T follicular helper cell (primary cell): ENCODE measurements at places on chromosomes 5 and 9.

DNA sequence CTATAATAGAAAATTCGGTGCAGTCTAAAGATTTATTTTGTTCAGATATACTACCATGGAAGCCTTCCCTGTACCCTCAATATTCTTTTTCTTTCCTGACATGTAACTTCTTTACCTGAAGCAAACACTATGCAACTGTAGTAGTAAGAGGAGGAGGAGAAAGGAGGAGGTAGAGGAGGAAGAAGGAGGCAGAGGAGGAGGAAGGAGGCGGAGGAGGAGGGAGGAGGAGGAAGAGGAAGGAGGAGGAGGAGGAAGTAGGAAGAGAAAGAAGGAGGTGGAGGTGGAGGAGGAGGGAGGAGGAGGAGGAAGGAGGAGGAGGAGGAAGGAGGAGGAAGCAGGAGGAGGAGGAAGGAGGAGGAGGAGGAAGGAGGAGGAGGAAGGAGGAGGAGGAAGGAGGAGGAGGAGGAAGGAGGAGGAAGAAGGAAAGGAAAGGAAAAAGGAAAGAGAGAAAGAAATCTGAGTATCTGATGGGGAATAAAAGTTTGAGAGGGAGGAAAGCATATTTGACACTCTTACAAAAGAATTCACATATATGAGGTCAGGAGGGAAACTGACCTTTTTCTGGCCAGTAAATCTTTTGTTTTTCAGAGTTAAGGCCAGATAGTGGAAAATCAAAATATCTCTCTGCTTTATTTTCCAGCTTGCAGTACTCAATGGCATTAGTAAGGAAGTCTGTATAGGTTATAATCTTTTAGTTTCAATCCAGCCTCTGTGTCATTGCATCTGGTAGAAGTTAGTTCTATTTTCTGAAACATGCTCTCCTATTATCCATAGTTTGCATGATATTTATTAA, 114.5 kb upstream of the LPAR1 start:
- DNase-seq, result no peak

DNA sequence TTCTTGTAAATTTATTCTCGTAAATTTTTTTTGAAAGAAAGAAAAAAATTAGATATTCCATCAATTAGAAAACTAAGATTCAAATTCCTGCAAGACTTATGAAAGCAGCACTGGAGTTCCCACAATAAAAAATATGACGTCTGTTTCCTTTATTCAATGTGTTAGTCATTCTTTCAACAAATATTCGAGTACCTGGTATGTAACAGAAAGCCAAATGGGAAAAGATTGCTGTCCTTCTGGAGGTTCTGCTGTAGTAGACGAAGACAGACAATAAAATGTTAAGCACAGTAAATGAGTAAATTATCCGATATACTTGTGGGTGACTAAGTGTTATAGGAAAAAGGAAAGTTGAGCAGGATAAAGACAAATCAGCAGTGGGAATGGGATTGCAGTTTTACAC, 92.2 kb downstream of the ADAMTSL1 start:
- no peak for DNase-seq

GRCh38 chr5:150313921-150314716, 11.4 kb upstream of the ARSI start:
- DNase-seq, result no peak

- DNase-seq, result no peak
Measured at GRCh38 chr9:126965541-126966428, 51.2 kb downstream of the RALGPS1 start.

DNA sequence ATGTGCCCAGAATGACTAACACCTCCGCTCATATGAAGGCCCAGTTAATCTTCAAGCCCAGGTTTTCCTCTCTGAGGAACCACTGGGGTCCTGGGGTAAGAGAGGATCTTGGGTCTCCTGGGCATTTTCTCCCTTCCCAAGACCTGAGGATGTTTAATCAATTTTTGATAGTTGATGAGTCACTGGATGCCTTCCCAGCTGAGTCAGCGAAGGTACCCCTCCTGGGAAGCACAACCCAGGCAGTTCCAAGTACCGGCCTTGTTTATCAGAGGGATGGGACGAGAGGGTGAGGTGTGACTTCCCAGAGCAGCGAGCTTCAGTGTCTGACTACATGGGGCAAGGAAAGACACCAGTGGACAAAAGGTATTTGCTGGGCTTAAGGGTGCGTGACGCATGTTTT, 119.6 kb upstream of the IL12B start:
- DNase-seq, result no peak

DNA sequence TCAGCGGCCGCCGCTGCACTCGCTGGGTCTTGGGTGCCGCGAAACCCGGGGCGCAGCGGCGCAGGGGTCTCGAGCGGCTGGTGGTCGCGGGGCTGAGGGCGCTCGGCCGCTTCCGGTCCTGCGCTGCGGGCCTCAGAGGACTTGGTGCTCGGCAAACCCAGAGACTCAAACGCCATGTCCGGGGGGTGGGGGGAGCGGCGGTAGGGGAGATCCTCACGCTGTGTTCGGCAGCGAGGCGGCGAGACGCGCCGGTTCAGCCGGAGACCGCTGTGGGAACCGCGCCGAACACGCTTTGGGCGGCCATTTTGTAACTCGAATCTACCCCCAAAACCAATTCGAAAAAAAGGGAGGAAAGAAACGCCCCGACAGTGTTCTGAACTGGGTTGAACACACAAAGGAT, 317.5 kb upstream of the CDH18 start:
- DNase-seq, result no peak

- DNase-seq, result no peak
Measured at GRCh38 chr9:113215132-113215531, 5.9 kb downstream of the FKBP15 start.
